ENCODE measurements at places on chromosomes 5 and 9.
A peak's percentile ranks its signal among the peaks of the same experiment; 100 is the strongest.

DNA sequence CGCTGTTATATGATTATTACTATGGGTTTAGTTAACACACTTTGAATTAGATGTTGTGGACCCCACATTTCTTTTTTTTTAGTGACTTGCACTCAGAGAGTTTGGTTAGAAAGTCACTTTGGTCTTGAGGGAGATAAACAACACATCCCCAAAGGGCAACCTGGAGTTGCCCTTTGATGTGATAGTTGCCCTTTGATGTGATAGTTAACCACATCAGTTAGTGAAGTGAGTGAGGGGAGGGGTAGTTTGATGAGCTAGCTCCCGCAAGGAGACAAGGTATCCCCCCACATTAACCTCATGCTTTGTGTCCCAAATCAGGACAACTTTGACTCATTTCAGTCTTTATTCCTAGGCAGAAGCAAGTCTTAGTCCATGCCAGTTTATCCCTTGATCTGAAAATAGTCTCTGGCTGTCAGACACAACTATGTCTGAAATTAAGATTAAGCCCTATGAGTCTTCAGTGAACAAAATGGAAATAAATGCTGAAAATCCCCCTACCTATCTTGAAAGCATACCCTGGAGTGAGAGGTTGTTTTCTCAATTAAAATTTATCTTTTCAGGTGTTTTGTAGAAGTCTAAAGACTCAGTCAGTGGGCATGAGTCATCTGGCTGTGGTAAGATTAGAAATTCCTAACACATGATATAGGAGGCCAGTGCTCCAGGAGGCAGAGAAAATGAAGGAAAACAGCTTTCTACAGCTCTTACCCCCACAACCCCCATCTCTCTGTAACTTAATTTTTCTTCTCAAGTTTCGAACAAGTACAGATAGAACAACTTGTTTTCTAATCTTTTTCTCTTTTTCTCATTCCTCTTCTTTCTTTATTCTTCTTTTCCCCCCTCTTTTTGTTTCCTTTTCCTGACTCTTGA is 208.9 kb upstream of the DMRTA1 start:
- peak; percentile 84 for DNase-seq

DNA sequence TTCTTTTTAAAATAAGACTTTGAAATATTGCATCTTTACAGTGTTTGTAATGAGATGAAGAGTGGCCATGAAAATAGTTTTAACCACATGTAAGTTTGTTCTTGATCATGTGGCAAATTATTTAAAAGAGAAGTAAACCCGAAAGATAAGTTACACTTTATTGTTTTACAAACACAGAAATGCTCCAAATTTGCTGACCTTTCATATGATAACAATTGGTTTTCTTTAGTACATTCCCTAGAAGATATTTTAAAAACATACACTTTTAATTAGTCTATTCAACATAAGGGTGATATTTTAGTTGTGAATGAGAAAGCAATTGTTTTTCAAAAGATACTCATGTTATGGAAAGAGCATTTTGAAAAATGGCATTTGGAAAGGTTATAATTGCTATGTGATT is 287.7 kb downstream of the PSAT1 start:
- no peak for DNase-seq

DNA sequence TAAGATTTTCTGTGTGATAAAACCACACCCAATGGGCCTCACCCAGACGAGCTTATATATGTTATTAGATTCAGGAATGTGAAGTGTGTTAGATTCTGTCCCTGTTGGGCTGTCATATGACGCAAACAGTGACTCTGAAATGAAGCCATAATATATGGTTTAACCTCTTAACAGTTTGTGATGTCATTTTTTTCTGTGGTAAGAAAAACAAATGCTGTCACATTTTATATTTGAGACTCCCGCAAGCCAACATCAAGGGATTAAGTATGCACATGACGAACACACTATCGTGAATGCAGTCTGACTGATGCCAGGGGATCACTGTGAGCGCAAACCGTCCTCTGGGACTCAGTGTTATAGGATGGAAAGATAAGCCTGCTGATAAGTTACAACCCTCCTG is 321.7 kb downstream of the SH3GL2 start:
- DNase-seq = no peak

DNA sequence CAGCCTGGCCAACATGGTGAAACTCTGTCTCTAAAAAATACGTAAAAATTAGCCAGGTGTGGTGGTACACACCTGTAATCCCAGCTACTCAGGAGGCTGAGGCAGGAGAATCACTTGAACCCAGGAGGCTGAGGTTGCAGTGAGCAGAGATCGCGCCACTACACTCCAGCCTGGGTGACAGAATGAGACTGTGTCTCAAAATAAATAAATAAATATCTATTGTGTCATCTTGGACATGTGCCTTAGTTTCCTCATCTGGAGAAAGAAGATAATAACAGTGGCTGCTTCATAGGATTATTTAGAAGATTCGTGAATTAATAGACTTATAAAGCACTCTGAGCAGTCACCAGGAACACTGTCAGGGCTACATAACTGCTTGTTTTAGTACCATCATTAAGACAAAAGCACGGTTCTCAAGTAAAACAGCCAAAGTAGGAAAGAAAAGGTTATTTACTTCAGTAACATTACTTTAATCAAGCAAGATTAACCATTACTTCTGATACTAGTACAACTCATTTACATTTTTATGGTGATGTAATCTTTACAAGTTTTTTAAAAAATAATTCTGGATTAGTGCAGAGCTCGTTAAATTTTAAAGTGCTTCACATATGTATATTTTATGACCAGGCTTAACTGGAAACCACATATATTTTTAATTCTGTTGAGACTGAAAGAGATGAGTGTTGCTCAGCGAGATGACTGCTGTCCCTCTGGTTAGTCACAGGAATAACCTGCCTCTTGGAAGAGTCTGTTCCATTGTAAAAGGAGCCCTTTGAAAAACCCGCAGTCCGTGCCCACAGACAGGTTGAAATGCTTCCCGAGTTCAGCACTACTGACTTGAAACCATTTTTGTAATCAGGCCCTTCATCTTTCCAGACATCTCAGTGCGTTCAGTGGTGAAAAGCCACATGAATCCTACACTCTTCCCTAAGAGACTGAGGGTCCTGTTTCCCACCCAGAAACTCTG is 36.7 kb downstream of the ANKH start:
- DNase-seq = no peak

DNA sequence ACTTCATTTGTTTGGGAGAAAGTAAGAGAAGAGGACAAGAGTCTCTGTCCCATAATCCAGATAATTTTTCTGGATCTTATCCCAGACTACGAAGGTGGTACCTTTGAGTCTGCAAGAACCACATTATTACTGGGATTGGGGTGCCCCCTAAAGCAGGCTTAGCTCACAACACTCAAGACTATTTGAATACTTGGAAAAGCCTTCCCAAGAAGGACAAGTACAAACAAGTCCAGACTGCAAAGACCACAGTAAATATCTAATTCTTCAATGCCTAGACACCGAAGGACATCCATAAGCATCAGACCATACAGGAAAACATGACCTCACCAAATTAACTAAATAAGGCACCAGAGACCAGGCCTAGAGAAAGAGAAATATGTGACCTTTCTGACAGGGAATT is 40.2 kb upstream of the TMED7 start:
- DNase-seq = no peak

- DNase-seq = no peak
Measured at GRCh38 chr9:136899196-136899595, 12.9 kb downstream of the TRAF2 start.

- no peak for DNase-seq
Measured at GRCh38 chr5:168972731-168973130, 328.2 kb downstream of the SLIT3 start.

DNA sequence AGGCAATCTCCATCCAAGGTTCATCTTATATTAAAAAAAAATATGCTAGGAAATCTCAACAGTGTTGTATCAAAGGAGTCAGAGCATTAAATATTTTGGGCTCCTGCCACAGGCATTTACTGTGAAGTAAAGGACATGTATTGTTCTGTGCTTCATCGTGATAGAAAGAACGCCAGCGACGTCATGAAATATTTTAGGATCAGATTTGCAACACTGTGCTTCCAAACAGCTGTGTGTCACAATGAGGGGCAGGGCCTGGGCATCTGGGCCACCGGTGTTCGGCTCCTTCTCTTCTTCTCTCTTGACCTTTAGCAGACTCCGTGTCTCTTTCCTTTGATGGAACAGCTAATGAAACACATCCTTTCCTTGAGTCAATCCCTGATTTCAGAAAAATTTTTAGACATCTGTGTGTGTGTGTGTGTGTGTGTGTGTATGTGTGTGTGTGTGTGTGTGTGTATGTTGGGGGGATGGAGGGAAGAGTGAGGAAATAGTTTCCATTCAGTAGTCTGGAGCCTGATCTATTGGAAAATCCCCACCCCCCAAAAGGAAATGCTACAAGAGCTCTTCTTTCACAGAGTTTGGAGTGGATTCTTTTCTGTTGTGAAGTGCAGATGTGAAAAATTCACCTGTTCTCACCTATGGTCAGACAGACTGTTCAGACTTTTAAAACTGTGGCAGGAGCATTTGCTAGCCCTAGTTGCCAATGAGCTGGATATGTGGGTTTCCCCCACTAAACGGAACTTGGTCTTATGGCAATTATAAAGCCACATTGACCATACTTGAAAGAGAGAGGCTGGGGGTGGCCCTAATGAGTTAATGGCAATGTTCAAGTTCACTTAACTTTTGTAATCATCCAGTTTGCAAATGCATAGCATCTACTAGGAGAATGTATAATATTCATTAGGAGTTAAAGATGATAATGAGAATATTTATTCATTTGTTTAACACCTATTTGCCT is 18.1 kb upstream of the TNC start:
- no peak for DNase-seq

- no peak for DNase-seq
Measured at GRCh38 chr5:159415301-159415937, 85.1 kb upstream of the IL12B start.

DNA sequence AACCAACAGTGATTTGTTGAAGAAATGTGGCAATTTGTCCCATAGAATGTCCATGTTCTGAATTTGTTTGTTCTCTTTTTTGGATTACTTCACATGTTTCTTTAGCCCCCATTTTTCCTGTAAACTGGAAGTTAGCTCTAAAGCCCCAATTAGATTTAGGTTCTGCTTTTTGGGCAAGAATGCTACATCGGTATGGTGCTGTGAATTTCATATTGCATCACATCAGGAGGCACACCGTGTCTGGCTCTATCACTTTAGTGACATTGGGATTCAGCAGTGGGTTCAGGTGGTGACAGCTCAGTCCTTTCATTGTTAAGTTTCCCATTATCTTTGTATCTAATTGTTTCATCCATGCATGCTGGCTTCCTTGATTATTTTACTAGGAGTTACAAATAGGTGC is 27.9 kb downstream of the ADGRV1 start:
- DNase-seq = no peak

GRCh38 chr5:58849921-58850667 is 267.2 kb downstream of the RAB3C start:
- DNase-seq = peak; percentile 58

DNA sequence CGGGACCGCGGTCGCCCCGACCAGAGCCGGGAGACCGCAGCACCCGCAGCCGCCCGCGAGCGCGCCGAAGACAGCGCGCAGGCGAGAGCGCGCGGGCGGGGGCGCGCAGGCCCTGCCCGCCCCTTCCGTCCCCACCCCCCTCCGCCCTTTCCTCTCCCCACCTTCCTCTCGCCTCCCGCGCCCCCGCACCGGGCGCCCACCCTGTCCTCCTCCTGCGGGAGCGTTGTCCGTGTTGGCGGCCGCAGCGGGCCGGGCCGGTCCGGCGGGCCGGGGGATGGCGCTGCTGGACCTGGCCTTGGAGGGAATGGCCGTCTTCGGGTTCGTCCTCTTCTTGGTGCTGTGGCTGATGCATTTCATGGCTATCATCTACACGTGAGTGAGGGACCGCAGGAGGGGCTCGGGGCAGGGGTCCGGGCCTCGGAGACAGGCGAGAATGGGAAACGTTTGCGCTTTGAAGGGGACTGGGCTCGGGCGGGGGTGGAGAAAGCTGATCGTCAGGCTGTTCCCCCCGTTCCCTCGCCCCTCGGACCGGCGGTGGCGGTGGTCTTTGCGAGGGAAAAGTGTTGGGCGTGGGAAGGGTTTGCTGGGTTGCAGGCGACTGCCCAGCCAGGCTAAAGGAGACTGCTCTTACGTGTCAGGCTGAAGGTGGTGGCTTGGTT is 457 bp downstream of the UGCG start:
- DNase-seq = no peak

GRCh38 chr9:93295456-93296076 is 111.6 kb downstream of the WNK2 start:
- no peak for DNase-seq

- no peak for DNase-seq
Measured at GRCh38 chr5:110354915-110355644, 371.4 kb downstream of the TMEM232 start.

GRCh38 chr5:7881091-7881490 is 12.1 kb downstream of the MTRR start:
- no peak for DNase-seq

GRCh38 chr5:59187857-59188256 is 605.0 kb downstream of the RAB3C start:
- peak; percentile 44 for DNase-seq

- DNase-seq = no peak
Measured at GRCh38 chr5:137856916-137857862, 10.5 kb upstream of the MYOT start.

DNA sequence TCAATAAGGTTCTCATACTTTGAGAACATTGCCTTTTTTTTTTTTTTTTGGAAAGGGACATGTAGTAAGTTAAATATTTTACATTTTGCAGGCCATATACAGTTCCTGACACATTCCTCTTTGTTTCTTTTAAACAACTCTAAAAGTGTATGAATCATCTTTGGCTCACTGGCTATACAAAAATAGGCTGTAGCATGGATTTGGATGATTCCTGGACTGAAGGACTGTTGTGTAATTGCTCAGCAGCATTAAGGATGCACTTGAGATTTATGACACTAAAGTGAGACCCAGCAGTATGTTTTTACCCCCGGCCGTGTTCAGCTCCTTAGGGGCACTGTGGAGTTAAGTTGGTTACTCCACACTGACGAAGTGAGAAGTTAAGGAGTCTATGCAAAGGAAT is 41.3 kb downstream of the VPS13A start:
- peak; percentile 36 for DNase-seq

DNA sequence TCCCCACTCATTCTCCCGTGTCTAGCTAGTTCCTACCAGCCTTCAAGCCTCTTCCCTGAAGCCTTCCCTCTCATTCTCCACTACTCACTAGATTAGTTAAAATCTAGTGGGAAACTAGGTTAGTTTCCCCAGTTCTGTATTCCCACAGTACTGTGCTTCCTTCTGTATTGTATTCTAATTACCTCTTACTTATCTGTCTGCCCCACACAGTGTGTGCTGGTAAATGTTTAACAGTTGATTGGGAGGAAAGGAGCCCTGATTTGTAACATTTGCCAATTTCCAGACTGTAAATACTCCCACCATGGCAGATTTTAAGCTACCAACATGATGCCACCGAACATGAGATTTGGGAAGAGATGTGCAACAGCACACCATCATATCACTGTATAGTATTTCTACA is 8.3 kb downstream of the KLHL3 start:
- no peak for DNase-seq

DNA sequence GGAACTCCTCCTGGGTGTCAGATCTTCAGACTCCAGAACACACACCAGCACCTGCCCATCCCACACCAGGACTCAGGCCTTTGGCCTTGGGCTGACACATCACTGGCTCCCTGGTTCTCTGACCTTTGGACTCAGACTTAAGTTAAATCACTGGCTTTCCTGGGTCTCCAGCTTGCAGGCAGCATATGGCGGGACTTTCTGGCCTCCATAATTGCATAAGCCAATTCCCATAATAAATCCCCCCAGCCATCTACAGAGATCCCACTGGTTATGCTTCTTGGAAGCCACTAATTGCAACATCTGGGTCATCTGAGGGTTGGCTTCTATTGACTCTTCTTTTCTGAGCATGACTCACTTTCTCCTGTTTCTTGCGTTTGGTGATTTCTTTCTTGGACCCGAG is 80.3 kb upstream of the SARDH start:
- DNase-seq = peak; percentile 21

- no peak for DNase-seq
Measured at GRCh38 chr5:166349046-166349445, 1942.4 kb upstream of the WWC1 start.
